ENCODE measurements at places on chromosomes 1 and 21. TPM values are rescaled to one million over a fixed set of nuclear protein-coding genes. Genes with fewer than 3 reads are reported as not detected.

DNA sequence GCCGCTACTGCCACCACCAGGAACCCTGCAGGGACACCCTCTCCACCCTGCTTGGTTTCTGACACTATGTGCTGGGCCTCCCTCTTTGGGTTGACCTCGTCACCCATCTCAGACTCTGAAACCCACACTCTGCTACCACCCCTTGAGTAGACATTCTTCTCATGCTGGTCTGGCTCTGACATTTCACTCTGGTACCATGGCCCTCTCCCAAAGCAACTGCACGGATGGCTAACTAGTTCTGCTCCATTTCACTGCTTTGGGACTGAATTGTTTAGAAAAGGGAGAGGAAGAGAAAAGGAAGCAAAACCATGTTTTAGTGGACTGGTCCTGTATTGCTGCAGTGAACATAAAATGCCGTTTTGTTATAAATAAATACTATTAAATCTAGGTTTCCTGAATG is 137.8 kb downstream of the KCNK2 start:
- DNase-seq: no peak

- DNase-seq: no peak
These were observed 29.7 kb downstream of the SERTAD4 start for GRCh38 chr1:210262167-210262896.

ERRFI1 gene
- total RNA-seq: 328 TPM

PLA2G2C gene
- total RNA-seq: not detected

DNA sequence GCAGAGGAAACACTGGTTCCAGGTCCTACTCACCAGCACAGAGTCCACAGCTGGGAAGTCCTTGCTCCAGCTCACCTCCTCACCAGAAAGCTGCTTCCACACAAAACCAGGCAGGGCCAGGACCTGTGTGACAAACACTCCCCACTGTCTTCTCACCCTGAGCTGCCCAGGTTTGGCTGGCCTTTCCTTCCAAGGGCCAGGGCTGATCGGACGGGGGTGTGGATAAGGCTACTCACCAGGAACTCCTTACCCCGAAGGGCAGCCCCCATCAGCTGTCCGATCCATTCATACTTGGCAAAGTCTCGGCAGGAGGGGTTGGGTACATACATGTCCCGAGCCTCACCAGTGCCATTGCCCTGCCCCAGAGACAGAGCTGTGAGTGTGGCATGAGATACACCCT is 5.4 kb downstream of the HECTD3 start:
- no peak for DNase-seq

GRCh38 chr1:19776287-19776686 is 23.4 kb downstream of the TMCO4 start:
- DNase-seq: no peak

KRTAP10-2 gene
- total RNA-seq: not detected

DNA sequence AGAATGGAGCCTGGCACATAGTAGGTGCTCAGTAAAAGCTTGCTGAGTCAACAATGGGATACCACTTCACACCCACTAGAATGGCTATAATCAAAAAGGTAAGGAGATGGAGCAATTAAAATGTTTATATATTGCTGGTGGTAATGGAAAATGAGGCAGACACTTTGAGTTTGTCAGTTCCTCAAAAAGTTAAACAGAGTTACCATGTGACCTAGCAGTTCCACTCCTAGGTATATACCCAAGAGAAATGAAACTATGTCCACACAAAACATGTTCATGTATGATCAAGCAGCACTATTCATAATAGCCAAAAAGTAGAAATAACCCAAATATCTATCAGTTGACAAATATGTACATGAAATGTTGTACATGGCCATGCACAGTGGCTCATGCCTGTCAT is 74.8 kb upstream of the ECE1 start:
- no peak for DNase-seq

PPIAL4G gene
- not detected for total RNA-seq

- no peak for DNase-seq
These were observed 110.8 kb downstream of the PSMG1 start for GRCh38 chr21:39072468-39072867.

- no peak for DNase-seq
These were observed 12.2 kb downstream of the TXNIP start for GRCh38 chr1:145983960-145984830.

DNA sequence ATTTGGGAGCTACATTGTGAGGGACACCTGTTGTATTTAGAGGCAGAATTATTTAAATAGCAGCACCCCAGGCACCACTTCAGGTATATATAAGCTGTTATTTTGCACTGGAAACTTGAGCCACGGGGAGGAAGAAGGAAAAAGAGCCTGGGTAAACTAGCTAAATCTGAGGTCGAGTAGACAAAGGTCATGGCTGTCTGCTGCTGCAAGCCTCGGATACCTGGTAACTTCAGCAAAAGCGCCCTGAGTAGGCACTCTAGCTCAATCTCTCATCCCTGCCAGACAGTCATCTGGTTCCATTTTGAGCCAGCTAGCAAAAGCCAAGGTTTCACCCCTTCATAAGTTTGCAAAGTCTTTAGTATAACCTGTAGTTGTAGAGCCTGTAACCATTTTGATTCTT is 101.9 kb upstream of the ZNF644 start:
- DNase-seq: no peak

GRCh38 chr1:30666756-30667273 is 56.6 kb downstream of the MATN1 start:
- DNase-seq: no peak
